ENCODE measurements at places on chromosomes 12 and 14.

DNA sequence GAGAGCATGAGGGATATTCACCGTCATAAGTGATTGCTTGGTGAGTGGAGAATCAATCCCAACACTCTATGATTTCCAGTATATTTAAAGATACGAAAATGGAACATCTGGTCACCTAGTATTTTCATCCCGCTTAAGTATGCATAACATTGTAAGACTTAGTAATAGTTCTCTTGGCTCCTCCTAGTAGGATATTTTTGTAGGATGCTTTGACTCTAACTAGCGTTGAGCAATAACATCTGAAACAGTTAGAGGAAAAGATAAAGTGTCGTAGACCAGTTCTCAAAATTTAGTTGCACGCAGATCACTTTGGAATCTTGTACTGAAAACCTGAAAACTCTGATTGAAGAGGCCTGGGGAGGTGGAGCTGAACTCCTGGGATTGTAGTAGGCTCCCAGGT is 7.6 kb downstream of the SAMD4A start:
- DNase-seq: no peak

DNA sequence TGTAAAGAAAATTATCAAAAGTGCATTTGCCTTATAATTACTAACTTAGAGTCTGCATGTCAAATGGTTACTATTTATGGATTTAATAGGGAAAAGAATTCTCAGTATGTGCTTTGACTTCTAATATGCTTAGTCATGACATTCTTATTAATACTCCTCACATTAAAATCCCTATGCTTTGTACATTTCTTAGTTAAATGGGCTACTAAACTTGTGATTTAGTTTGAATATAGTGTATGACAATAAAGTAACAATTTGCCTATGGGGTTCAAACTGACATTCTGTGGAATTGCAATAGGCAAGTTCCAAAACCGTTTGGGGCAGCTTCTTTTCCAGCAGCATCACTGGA is 361.9 kb upstream of the TMTC1 start:
- no peak for DNase-seq

GRCh38 chr14:75249958-75250336 is 28.7 kb upstream of the FOS start:
- no peak for DNase-seq

- DNase-seq: no peak
Measured at GRCh38 chr14:89616425-89616824, 199.4 kb upstream of the FOXN3 start.
